ENCODE measurements at places on chromosomes 6 and 20.

DNA sequence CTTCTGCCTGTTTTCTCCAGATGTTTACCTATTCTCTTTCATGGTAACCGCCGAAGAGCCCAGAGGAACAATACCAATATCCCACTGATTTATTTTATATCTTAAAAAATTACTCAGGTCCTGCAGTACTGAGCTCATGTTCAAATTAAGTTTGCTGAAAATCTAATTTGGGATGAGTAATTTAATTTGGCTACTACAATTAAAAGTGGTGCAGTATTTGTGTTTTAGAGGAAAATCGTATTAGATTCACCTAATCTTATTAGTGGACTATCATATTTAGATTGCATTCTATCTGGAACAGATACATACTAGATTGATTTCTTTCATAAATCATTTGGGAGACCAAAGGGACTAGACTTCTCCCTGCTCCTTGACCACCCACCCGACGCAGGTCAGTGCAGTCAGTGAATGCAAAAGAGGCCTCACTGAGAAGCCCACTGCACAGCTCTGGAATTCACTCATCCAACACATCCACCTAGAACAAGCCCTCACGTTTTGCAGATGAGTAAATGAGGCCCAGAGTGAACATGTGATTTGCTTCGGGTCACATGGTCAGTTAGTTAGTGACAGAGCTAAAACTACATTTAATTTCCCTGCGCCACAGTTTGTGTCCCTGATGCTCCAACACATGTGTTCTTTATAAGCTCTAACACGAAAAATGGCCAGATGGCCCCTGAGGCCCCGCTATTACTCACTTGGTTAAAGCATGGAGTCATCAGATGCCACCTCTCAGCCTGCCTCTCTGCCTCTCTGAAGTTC, 101.8 kb downstream of the TRERF1 start:
- no peak for DNase-seq

DNA sequence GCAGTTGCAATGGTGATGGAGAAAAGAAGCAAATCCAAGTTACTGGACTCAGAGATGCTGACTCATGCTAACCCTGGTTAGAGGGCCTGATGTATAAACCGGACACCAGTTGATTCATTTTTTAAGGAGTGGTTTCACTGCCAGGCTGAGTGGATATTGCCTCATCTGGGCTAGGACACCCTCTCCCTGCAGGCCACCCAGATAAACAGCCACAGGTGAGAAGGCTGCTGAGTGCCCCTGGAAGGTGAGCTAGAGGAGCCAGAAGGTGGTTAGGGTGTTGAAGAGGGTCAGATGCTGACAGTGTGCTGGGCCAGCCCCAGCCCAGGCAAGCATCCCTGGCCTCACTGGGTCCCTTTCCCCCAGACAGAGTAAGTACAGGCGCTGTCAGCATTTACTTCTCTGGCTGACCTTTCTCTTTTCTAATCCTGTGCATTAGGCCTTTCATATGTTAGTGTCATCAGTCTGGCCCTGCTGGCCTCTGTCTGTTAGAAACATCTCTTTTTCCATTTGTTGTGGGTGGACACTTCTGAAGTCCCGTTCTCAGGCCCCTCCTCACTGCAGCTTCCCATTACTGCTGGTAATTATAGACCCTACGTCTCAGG, 13.5 kb downstream of the EPB41L1 start:
- DNase-seq: no peak

DNA sequence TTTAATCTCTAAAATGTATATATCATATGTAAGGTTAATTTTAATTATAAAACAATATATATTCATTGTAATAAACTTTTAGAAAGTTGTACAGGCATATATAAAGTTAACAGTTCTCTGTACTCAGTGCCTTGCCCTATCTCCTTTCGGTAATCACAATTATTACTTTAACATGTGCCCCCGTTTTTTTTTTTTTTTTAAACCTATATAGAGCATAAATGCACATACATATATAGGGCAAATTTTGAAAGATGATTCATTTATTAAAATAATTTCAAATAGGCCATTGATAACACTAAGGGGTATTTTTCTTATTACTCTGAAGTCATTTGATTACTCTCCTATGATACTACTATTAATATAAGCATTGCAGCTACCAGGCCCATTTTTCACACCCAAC, 1.9 kb downstream of the ASF1A start:
- no peak for DNase-seq

DNA sequence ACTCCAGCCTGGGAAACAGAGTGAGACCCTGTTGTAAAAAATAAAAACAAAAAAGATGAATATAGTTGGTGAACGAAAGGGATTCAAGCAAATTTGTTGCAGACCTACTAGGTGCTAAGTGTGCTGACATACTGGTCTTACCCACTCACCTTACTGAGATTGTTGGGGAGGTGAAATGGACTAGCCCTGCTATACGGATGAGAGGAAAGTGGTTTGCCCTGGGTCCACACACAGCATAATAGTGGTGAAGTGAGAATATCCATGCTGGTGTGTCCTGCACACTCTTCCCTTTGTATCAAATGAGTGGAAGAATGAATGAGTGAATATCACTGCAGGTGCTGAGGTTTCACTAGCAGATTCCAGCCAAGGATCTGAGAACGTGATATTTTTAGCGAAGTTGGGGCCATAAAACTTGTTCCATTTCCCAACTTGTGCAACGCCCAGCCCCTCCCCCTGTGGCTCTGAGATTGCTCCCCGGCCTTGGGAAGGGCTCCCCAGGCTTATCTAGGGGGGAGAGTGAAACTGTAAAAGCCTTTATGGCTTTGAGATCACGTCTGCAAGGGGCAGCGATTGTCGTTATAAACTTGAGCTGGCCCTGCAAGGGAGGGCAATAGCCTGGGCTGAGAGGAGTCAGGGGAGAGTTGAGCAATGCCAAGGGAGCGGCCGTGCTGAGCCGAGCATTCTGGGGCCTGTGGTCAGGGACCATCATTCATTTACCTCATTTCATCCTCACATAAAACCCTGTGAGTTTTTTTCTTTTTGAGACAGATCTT, 33.2 kb upstream of the TTPAL start:
- DNase-seq: no peak

GRCh38 chr6:102895683-102896082, 1502.2 kb downstream of the GRIK2 start:
- no peak for DNase-seq

- DNase-seq: no peak
Measured at GRCh38 chr20:32551693-32552092, 33.4 kb downstream of the NOL4L start.

- DNase-seq: no peak
Measured at GRCh38 chr20:38196076-38196475, 31.0 kb upstream of the TGM2 start.

- DNase-seq: no peak
Measured at GRCh38 chr6:149166747-149167146, 150.8 kb upstream of the TAB2 start.

Data from activated T-cell treated with anti-CD3 and anti-CD28 coated beads for 4 hours (primary cell).